ENCODE measurements at places on chromosomes 11 and 22.

- no peak for DNase-seq
Observed at GRCh38 chr11:59804061-59804460, 6.5 kb downstream of the MRPL16 start.

- no peak for DNase-seq
Observed at GRCh38 chr11:119391275-119391674, 9.8 kb upstream of the USP2 start.

GRCh38 chr11:46832511-46833214 lies 13.4 kb downstream of the CKAP5 start:
- DNase-seq, result no peak

- DNase-seq, result no peak
Observed at GRCh38 chr11:131186629-131187101, 183.8 kb upstream of the NTM start.

- no peak for DNase-seq
Observed at GRCh38 chr11:22460181-22460580, 122.0 kb downstream of the SLC17A6 start.

DNA sequence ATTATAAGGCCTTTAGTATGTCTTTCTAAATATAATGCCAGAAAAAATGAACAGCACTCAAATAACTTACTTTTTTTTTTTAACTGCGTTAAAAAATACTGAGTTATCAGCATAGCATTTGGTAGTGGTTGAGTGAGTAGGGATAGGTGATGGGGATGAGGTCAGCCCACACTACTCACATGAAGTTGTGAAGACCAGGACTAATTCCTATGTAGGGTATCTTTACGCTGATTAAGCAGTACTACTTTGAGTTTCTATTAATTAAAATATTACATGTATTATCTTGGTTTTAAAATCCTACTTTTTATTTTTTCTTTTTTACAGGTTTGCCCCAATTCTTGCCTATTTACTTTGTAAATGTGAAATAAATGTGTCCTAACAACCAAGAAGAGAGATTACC lies 13.5 kb downstream of the PHF21A start:
- no peak for DNase-seq

DNA sequence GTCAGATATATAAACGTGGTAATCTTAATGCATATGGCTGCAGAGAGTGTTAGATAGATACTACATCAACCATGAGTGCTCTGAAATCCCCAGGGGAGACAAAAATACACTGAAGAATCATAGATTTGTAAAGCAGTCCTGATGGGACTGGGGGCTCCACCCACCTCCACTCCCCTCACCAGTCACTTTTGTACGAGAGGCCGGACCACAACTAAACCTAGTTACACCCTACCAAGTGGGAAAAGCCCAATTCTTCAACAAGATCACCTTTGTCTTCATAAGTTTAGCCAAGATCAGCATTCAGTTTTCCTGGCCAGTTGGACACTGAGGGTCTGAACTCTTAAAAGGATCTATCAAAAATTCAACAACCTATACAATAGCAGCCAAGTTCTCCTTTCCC lies 1.5 kb downstream of the SF1 start:
- DNase-seq, result no peak

DNA sequence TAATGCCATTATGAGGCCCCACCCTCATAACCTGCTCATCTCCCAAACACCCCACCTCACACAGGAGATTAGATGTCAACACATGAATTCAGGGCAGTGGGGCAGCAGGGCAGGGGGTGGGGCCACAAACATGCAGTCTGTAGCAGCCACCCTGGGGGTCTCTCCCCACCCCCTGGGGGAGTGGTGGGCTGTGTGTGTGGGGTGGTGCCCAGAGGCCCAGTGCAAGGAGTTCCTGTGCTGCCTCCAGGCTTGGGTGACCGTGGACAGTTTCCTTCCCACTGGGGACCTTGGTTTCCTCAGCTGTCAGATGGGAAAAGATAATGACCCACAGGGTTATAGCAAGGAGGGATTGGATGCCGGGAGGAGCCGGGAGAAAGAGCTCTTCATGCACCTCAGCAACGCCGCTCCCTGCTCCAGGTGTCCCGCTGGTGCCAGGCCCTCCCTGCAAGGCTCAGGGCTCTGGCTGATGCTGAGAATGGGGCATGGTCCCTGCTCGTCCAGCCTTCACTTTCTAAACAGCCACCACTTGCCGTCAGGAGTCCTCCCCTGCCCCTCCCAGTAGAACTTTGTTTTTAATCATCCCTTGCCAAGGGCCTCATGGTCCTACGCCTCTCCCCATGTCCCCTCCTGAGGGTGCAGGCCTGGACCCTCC lies 2.0 kb upstream of the MRGPRF start:
- no peak for DNase-seq

DNA sequence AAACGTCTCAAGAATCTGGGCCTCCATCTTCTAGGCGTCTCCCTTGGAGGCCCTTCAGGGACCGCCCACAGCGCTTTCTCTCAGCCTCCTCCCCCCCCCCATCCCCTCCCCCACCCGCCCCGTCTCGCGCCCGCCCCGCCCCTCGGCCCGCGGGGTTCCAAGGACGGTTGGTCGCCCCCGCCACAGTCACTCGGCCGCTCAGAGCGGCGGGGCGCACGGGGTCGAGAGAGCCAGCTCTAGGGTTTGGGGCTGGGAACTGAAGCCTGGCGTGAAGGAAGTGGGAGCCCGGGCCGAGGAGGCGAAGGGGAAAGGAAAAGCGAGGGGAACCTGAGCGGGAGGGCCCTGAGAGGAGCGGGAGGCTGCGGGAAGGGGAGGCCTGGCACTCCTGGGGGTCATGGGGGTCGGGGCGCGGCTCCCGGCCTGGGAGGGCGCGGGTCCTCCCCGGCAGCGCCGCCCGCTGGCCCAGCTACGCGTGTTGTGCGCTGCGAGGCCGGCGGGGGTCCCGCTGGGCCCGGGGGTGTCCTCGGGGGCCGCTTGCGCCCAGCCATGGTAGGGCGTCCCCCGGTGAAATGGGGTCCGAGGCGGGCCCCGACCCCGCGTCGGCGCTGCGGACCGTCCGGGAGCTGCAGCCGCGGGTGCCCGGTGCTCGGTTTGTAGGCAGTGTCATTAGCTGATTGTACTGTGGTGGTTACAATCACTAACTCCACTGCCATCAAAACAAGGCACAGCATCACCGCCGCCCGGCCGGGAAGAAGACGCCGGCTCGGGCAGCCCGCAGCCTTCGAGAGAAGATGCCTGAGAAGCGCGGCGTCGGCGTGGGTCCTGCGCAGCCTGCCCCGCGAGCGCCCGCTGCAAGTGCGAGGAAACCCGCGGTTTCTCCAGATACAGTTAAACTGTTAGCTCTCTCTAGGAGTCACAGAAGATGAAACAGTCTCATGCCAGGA lies at the start of gene BTG4:
Gene BTG4 (minus strand): TSS at position 91 of the 944 bp plus-strand sequence. CDS start 13,610 bp downstream, outside the sequence.
- DNase-seq, result no peak

GRCh38 chr11:106409222-106409621 lies 331.8 kb downstream of the AASDHPPT start:
- DNase-seq, result no peak

- DNase-seq, result peak; percentile 87
Observed at GRCh38 chr11:57527056-57527631, 3.4 kb downstream of the TIMM10 start.

DNA sequence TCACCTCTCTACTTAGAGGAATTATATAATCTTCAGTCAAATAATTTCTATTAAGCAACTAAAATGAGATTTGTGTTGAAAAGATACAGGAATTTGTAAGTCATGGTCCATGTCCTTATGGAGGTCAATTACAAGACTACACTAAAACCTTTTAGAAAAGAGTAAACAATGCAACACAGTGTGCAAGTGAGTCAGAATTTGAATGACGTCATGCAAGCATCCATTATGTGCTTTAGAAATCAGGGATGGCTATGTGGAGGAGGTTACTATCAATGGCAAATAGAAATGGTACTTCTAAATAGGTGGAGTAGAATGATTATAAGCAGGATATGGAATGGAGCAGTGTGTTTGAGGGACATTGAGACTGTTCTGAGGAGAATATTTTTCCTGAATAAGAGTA lies 16.6 kb downstream of the OR10D3 start:
- DNase-seq, result no peak
